Sciatic nerve (tissue), 2 donors: ENCODE measurements at places on chromosomes 11 and 22. TPM values are rescaled to one million over a fixed set of nuclear protein-coding genes. Genes with fewer than 3 reads are reported as not detected.

The PDGFD gene
- total RNA-seq, result 19.6 TPM

The MMP7 gene
- total RNA-seq, result not detected

The PRG2 gene
- not detected for total RNA-seq

The ZDHHC5 gene
- total RNA-seq, result 45.4 TPM

The CELSR1 gene
- 1.9 TPM for total RNA-seq

The VPREB1 gene
- not detected for total RNA-seq

The BRSK2 gene
- total RNA-seq, result 7.4 TPM

The ZNF215 gene
- total RNA-seq, result 0.80 TPM

The ASRGL1 gene
- 17.0 TPM for total RNA-seq

The CEND1 gene
- total RNA-seq, result not detected

The ARRB1 gene
- 70.8 TPM for total RNA-seq

The SLC5A1 gene
- not detected for total RNA-seq

The SPTBN2 gene
- 6.6 TPM for total RNA-seq

The CD6 gene
- 2.5 TPM for total RNA-seq

The DDIAS gene
- 0.80 TPM for total RNA-seq

The BTBD10 gene
- 34.9 TPM for total RNA-seq

The IFTAP gene
- 21.0 TPM for total RNA-seq

The ALX4 gene
- total RNA-seq, result 1.1 TPM

The SEC14L6 gene
- 4.3 TPM for total RNA-seq

The NELL1 gene
- 0.18 TPM for total RNA-seq

The KCNK4 gene
- total RNA-seq, result not detected

The LUZP2 gene
- 0.18 TPM for total RNA-seq

The TEF gene
- total RNA-seq, result 36.5 TPM

The BEST1 gene
- 31.3 TPM for total RNA-seq

The SNX32 gene
- total RNA-seq, result 2.6 TPM

The SRRD gene
- 16.5 TPM for total RNA-seq
